CD8-positive, alpha-beta T cell (primary cell): ENCODE measurements at places on chromosomes 5 and 9.
A peak's percentile ranks its signal among the peaks of the same experiment; 100 is the strongest.

DNA sequence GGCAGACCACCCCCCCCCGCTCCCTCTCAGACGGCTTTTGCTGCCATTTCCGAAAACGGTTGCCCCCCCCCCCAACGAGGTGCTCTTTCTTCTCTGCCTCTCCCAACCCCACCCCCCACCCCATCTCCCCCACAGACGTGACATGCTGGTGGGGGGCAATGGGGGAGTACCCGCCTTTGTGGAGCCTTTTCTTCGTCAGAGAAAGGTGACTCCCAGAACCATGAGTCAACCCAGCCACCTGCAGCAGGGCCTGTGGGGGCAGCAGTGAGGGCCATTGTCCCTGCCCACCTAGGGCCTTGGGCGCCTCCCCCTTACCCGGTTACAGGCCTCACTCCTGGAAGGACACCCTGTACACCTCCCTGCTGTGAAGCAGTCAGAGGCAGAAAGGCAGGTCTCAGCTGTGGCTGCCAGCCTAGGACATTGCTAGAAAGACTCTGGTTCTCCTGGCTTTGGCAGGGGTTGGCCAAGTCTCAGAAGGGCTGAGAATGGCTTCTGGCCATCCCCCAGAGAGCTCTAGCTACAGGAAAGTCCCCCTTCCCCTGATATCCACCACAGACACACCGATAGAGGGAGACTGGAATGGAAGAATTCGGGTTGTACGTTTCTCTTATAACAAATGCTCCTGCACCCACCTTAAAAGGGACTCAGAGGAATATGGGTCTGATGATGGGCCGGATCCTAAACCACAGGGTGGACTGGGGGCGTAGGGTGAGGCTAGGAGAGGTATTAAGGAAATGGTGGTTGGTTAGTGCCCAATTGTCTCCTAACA lies 2.2 kb downstream of the DNAJB5 start:
- DNase-seq: no peak

DNA sequence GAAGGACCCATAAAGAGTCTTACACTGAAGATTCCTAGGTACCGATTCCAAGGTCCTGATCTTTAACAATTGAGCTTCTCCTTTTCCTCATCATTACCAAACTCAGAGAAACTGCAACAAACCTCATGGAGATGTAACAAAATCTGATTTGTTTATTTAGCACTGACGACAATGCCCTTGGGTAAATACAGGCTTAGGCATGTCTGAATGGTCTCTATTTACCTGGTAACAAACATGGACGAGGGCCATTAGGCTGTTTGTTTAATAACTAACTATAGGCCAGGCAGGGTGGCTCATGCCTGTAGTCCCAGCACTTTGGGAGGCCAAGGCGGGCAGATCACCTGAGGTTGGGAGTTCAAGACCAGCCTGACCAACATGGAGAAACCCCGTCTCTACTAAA lies 333.3 kb downstream of the AGTPBP1 start:
- DNase-seq: no peak

- DNase-seq: no peak
Measured at GRCh38 chr5:169656125-169656901, 19.2 kb downstream of the DOCK2 start.

DNA sequence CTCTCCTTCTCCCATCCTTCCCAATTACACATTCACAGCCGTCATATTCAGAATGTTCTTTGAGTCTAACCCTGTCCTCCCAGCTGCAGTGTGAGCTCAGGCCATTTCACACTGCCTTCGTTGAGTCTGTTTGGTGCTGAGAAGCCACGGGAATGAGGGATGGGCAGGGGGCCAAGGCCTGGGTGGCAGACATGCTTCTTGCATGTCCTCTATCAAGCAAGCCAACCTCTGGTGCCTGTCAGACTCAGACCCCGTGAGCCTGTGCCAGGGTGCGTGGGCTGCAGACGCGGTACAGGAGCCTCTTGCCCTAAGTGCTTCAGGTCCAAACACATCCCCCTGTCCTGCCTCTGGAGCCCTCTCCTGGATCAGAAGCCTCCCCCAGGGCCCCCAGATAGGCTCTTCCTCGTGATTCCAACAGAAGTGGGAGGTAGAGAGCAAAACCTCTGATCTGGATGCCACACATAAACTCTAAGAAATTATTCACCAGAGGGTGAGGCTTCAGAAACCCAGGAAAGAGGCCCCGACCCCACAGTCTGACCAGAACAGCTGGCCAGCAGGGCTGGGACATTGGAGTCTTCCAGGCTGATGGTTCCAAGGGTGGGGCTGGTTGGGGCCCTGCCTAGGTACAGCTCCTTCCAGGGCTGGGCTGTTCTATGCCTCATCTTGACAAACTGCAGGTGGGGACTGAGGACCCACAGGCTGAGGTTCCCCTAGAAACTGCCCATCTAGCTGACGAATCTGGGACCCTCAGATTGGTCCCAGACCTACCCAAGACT lies 46.7 kb upstream of the CDKN2AIPNL start:
- no peak for DNase-seq

GRCh38 chr5:159786901-159787691 lies 129.2 kb upstream of the ADRA1B start:
- no peak for DNase-seq

GRCh38 chr5:109546461-109546860 lies 136.7 kb upstream of the PJA2 start:
- no peak for DNase-seq

GRCh38 chr9:88828018-88828417 lies 163.2 kb upstream of the S1PR3 start:
- DNase-seq: no peak

DNA sequence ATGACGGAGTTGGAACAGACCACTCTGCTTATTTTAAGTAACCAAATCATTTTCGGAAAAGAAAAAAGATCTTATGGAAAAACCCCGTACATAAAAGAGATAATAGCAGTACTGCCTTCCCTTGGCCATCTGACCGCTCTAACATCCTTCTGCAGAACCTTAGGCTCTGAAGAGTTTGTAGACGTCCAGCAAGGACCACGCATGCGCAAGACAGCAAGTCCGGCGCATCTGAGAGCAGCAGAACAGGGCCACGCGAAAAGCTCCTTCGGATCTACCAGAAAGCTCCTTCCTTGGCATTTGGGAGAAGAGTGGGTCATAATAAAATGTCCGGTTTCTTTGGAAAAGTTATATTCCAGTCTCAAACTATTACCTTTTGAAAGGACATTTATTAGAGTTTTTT lies 26.8 kb downstream of the PAX5 start:
- no peak for DNase-seq

DNA sequence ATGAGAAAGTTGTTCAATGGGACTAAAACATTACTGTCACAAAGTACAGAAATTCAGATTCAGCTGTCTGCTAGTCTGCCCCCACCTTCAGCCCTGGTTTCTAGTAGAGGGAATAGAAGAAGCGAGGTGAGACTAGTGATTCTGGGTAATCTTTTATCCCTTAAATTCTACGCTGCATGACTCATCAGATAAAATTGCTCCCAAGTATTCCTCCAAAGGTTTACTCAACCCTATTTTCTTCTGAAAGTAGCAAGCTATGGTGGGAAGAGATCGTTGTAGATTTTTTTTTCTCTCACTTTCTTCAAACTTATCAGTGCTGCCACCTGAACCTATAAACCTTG lies 318.9 kb upstream of the RIOK2 start:
- DNase-seq: no peak

DNA sequence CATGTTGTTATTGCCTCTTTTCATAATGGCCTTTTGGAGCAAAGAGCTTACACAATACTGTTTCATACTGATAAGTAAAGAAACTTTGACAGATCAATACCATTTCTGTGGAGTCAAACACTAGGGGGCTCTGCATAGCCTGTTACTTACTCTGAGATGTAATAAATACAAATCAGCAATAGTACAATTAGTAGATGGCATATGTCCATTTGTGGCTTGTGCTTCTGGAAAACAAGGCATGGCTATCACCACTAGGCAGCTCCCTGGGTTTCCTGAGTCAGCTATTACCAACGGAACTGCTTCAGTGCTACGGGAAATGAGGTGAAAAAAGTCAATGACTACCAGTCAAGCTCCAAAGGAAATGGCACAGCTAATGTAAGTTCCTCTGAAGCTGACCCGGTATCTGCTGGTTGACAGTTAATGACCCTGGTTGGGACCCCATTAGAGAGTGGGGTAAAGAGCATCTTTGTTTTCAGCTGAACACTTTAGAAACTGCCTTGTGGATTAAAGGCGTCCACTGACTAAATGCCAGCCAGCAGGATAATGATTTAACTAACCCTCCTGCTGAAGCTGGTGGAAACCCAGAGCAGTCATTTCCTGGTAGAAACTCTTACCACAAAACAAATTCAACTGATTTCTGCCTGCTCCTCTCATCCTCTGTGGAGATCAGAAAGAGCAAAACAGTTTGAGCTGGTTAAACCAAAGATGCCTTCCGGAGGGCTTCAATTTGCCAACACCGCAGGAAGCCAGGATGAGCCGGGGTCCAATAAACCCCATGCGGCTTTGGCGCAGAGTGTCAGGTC lies 69.0 kb upstream of the FAM169A start:
- peak; percentile 18 for DNase-seq

DNA sequence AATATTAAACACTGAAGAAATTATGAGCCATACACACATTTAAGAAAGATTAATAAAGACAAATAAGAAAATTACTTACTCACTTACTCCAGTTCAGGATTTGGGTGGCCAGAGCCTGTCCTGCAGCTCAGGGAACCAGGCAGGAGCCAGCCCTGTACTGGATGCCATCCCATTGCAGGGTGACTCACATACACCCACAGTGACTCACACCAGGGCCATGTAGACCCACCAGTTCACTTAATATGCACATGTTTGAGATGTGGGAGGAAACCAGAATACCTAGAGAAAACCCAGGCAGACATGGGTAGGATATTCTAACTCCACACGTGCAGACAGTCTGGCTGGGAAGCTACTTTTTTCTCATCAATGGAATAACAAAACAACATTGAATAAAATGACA lies 49.6 kb upstream of the ADRB2 start:
- DNase-seq: no peak

DNA sequence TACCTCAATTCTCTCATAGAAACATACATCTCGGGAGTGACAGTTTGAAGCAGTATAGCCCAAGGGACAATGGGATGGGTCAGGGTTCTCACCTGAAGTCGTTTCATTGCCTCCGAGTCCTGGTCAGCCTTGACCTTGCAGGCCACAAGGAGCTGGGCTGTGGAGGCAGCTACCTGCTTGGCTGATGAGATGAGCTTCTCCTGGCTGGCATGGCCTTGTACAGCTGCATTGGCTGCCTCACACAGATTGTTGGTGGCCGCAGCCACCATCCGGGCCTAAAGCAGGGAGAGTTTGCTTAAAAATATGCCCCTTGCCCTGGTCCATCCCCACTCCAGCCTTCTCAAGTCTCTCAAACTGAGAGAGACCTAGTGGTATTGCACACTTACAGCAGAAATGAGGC lies 8.5 kb upstream of the TPM2 start:
- no peak for DNase-seq

- DNase-seq: no peak
Measured at GRCh38 chr5:3237276-3237868, 358.3 kb upstream of the IRX1 start.

DNA sequence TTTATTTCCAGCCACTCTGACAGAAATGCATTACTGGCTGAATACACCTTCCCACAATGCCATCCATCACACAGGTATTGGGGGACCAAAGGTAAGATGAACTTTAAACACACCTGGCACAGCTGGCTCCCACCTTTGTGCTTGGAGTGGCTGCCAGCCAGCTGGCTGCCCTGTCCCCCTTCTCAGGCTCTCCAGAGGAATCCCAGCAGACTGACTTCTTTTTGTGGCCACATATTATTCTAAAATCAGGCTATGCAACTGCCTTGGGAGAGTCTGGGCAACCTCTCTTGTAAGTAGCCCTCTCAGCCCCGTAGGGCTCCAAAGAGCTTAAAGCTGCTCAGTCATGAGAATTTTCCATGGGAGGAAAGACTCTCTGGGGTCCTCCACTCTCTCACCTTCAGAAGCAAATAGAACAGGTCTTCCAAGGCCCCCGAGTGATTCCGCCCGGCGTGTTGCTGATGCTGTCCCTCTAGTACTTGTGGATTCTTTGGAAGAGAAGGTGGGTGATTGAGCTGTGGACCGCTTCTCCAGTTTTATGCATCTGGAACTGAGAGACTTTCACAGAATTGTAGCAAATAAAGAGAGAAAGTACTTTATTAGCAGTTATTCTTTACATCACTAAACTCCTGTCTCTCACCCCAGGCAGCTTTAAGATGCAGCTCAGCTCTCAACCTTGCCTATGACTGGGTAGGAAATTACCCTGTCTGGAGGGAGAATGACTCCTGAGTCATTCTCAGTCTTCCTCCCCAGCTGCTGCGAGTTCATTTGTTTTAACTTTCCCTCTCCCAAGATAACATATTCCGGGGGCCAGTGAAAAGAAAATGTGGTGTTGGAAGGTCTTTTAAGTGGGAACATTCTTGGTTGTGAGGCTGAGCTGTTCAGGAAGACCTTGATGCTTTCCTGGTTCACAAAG lies 159.4 kb upstream of the PITX1 start:
- no peak for DNase-seq

- no peak for DNase-seq
Measured at GRCh38 chr9:88502552-88503034, 32.4 kb upstream of the NXNL2 start.

DNA sequence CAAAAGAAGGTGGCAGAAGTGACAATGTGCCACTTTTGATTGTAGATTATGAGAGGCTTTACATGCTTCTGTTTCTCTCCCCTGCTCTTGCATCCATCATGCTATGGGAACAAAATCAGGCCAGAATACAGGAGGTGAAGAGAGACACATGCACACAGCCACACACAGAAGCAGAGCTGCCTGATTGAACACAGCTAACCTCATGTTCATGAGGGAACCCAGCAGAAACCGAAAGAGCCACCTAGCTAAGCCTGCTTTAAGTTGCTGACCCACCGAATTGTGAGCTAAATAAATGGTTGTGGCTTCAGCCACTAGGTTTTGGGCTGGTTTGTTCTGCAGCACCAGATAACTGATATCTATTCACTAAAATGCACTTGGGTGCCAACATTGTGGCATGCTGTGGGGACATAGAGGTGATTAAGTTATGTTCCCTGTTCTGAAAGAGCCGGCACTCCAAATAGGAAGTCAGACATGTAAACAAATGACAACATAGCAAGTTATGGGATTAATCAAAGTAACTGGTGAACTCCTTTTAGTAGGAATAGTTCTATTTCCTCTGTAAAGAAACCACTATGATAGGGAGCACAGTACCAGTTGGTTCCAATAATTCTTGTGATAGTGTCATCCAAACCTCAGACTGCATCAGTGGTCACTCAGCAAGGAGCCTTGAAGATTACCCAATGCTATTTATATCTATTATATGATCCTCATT lies 93.6 kb upstream of the TNC start:
- no peak for DNase-seq

GRCh38 chr5:78591138-78591612 lies 57.4 kb downstream of the LHFPL2 start:
- no peak for DNase-seq

DNA sequence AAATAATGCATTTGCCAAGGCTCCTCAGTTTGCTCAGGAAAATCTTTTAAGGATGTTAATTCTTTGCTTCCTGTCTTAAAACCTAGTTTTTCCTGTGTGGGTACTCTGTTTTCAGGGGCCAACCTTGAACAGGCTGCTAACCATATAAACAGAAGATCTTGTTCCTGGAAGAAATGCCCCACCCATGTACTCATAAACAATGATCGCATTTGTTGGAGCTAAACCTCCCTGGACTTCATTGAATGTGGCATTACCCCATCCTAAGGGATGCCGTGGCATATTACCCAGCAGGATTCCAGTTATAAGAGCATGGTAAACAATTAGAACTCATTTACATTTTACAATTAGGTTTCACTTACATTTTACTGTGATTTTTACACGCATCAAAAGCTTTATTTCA lies 436.0 kb downstream of the ZNF608 start:
- no peak for DNase-seq

- no peak for DNase-seq
Measured at GRCh38 chr9:123028136-123028535, 5.3 kb upstream of the GPR21 start.
